ENCODE measurements at places on chromosomes 4 and X.

GRCh38 chrX:40495659-40496058, 85.1 kb upstream of the ATP6AP2 start:
- DNase-seq, result no peak

DNA sequence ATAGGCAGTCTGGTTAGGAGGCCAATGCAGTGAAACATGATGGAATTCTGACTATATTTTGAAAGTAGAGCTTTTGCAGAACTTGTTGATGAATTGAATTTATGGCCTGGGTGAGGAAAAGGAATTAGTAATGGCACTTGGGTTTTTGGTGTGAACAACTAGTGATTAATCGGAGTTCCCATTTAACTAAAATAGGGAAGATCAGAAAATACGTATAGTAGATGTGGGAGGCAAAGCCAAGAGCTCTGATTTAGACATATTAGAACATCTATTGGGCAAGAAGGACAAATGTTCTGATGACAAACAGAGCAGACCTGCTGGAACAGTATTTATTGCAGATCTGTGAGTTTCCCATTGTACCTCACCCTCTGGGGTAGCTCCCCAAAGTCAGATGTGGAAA, 12.3 kb upstream of the NDP start:
- no peak for DNase-seq

GRCh38 chr4:93139118-93139517, 689.4 kb upstream of the ATOH1 start:
- no peak for DNase-seq

GRCh38 chr4:171812665-171813525, at the start of gene GALNTL6:
TSS of gene GALNTL6 (plus strand) at chr4:171813404.
- no peak for DNase-seq

GRCh38 chrX:16120431-16120830, 2.9 kb upstream of the GRPR start:
- DNase-seq, result no peak

GRCh38 chr4:159722052-159722451, 619.2 kb downstream of the RAPGEF2 start:
- DNase-seq, result no peak

DNA sequence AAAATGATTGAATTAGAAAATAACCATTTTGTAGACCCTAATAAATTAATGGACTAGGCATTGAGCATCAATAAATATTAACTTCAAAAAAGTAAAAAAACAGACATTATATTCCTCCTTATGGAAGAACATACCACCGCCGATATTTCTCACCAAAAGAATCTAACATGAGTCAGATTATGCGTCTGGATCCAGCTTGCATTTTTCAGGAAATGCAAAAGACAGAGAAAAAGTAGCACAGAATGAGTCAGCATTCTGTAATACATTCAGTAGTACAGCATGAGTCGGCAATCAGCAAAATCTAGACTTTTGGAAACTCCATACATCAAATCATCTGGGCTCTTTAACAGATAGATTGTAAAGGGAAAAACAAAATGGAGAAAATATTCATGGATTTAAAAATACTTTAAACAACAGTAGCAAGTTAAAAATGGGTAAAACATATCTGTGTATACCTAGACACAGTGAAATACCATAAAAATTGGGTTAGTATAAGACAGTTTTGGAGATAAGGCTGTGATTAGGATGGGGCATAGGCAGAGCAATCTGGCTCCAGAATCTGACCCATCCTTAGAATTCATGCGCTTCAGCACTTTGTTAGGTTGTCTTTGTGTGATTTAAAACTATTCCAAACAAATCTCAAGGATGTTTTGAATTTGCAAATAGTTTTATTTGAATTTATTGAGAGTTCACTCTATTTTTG, 633.0 kb upstream of the FAM241A start:
- DNase-seq, result no peak

DNA sequence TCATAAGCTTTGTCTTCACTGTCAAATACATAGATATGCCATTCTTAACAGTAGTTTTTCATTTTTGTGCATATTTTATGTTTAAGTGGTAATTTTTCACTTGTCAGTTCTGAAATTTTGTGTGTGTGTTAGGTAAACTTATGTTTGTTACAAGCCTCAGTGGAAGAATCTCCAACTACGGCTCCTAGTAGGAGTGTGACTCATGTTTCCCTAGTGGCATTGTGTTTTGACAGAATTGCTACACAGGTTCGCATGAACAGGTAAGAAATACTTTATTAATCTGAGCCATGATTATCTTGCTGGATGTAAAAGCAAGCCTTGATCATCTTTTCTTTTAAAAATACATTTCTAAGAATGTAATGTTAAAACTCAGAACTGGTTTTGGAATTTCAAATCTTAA, 94.4 kb downstream of the BLTP1 start:
- DNase-seq, result no peak
